Neural crest cell (in vitro differentiated cells): ENCODE measurements at places on chromosomes 2 and 18. TPM values are rescaled to one million over a fixed set of nuclear protein-coding genes. Genes with fewer than 3 reads are reported as not detected.

Gene INPP1
- total RNA-seq: 14.3 and 15.3 TPM in 2 replicates

- no peak for DNase-seq
Observed at GRCh38 chr2:140747665-140748064, 1383.2 kb downstream of the LRP1B start.

Gene PPP1R1C
- 1.7 and 2.2 TPM in 2 replicates for total RNA-seq

DNA sequence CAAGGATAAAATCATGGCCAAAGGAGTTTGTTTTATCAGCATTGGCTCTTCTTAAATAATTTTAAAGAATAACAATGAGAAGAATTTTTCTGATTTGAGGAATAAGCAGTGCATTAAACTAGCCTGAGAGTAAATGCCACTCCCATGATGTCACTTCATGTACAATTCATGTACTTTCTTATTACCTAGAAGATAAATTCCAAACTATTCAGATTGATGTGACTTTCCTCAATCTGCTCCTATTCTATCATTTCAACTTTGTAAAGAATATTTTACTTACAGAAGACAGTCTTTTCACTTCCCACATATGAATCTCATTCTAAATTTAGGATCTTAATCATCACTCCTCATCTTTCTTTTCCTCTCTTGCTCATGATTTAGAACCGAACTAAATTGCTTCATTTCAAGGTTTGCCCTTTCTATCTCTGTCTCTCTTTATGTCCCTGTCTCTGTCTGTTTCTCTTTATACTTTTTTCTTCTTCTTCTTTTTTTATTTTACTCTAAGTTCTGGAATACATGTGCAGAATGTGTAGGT lies 1142.0 kb upstream of the PIK3C3 start:
- DNase-seq: no peak

DNA sequence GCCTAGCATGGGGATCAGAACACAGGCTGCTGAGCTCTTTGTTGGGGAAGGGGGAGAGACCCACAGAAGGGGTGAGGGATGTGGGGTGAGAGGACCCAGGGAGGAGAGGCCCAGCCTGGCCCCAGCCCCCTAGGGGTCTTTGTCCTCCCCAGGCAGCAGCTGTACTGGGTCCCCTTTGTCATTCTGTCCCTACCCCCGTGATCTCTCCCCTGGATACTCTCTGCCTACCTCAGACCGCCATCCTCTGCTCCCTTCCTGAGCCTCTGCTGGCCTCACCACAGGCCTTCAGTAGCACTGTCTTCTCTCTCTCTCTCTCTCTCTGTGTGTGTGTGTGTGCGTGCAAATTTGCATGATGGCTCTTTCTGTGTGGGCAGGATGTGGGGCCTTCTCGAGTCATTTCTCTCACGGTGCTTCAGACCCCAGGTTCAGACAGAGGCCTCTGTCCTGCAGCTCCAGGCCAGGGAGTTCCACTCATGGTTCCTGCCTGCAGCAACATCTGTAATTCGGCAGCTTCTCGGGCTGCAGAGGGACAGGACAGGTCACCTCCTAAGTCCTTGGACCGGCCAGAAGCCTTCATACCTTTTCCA lies 1.4 kb downstream of the PSD4 start:
- no peak for DNase-seq

DNA sequence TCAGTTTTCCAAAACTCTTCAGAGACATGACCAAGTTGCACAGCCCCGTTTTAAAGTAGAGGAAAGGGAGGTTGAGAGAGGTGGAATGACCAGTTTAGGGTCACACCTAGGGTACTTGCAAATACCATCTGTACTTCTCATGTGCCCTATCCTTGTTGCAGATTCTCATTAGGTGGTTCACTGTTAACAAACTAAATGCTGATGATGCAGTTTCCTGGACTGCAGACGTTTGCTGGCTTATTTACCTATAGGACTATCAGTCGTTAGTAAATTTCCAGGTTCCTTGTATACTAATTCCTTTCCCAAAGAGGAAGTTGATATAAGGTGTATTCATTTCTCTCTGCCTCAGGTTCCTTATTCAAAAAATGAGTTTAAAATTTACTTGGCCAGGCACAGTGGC lies 1.4 kb downstream of the FARP2 start:
- no peak for DNase-seq

DNA sequence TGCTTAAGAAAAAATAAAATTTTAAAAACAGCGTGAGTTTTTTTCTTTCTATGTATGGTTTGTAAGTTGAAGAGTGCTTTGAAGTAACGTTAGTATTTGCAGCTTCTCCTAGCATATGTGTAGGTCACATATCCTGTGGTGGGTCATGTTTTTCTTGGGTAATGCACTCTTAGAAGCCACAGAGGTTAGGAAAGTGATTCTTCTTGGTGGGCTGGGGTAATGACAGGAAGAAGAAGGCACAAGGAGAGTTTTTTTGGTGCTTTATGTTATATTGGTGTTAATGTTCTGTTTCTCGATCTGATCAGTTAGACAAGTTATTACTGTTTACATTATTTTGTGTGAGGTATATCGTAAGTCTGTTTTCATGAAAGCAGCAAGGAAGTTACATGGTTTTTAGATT lies 109.0 kb downstream of the ICA1L start:
- DNase-seq: no peak

DNA sequence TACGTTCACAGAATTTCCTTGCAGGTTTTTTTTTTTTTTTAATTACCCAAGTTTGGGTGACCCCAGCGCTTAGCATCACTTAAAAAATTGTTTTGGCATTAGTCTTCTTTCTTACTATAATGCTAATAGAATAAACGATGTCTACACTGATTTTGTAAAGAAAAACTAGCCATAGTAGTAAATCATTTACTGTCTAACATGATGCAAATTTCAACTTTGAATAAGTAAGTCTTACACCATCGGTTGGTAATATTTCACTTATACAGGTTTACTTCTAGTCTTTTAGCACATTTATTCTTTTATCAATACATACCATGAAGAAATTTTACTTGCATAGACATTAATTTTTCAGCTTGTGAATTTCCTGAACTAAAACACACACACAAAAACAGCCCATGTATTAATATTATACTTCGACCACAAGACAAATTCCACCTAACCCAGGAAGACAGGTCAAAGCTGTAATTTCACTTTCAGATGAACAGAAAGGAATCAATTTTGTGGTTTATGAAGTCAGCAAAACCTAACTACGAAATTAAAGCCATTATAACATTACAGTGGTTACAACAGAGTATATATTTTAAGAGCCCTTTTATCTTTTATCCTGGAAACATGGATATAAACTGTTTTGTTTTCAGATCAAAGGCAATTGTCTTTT lies 1.9 kb downstream of the YES1 start:
- DNase-seq: no peak

Gene FSIP2
- total RNA-seq: 8.0 and 10.1 TPM in 2 replicates

- DNase-seq: no peak
Observed at GRCh38 chr2:142973160-142973821, 95.8 kb downstream of the KYNU start.

DNA sequence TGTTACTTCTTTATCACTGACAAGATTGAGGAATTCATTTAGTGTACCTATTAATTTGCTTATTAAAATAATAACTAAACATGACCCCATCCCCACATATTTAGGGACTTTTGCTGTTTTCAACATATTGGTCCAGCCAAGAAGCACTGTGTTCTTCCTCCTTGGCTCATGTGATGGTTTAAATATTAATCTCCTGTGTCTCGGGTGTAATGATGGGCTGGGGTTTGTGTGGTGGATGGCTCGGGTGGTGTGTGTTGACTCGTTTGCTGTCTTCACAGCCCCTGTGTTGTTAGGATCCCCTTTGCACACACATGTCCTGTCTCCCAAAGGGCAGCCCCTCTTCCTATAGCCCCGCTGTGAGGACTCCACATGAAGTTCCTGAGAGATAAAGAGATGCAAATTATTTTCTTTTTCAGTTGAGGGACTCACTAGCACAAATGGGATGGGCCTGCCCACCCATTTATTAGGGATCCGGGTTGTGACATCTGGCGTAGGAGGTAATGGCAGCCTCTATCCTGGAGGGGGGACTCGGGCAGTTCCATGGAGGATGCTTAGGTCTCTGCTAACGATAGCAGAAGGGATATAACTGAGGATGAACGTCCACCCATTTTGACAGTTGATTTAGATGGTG lies 53.4 kb downstream of the FHOD3 start:
- DNase-seq: no peak

DNA sequence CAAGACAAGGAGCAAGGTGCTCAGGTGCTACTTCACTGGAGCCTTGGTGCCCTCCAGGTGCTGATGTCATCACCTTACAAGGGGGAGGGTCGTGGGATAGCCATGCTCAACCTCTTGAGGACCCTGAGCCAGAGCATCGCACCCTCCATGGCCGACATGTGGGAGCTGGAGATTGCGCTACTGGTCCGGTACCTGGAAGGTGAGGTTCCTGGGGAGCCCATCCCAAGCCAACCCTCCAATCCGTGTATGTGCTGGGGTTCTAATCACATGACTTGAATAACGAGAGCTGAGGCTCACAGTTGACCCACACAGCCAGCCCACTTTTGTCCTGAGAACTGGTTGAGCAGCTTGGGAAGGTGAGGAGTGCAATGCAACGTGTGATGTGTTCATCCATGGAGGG lies 25.9 kb downstream of the MROH2A start:
- DNase-seq: no peak

- no peak for DNase-seq
Observed at GRCh38 chr2:38571193-38571592, 31.5 kb downstream of the HNRNPLL start.

GRCh38 chr2:220506466-220506865 lies 879.0 kb downstream of the SLC4A3 start:
- no peak for DNase-seq

DNA sequence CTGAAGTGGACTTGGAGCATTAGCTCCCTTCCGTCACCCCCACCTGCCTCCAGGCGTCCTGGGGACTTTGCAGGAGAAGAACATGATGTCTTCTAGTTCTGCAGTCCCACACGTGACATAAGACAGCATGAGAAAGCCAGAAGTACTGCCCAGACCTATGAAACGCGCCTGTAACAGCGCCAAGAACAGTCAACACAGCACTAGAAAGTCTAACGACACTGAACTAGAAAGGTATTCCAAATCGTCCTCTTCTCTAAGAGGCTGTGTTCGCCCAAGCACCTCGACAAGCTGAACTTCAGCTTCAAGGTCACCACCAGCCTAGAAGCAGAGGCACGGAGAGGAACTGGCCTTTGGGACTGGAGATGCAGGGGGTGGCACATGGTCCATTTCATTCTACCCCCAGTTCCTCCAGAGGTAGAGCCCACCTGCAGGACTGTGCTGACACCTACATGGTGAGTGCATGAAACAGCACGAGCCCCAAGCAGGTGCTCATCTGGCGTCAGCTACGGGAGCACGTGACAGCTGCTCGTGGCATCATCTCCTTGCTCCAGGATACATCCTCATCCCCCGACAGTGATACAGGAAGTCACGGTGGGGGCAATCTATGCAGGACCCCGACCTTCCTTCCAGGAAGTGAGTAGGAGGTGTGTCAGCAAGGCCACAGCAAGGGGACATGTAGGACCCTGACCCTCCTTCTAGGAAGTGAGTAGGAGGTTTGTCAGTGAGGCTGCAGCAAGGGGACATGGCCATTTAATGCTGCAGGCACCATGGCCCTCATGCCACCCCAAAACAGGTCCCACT lies 3.7 kb downstream of the HDAC4 start:
- DNase-seq: no peak

DNA sequence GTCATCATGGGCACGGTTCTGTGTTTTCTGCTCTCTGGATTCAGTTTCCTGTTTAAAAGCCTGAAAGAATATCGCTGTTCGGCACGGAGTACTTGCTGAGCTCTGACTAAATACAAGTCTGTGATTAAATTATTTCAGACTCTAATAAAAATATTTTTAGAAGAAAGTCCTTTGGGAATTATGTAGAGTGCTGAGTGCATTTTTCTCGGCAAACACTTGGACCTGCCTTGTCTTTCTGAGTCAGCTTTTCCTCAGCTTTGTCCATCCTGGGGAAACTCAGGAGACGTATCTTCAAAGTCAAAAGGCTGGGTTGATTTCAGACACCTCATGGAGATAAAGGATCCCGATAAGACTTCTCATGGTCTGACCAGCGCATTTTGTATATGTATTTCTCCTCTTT lies 45.9 kb downstream of the IL1R2 start:
- no peak for DNase-seq

- DNase-seq: no peak
Observed at GRCh38 chr2:19125901-19126680, 232.3 kb downstream of the OSR1 start.

GRCh38 chr2:239829326-239829725 lies 195.8 kb downstream of the NDUFA10 start:
- DNase-seq: no peak

Gene CHST10
- 33.0 and 33.2 TPM in 2 replicates for total RNA-seq

Gene GPR55
- not detected in 2 replicates for total RNA-seq

DNA sequence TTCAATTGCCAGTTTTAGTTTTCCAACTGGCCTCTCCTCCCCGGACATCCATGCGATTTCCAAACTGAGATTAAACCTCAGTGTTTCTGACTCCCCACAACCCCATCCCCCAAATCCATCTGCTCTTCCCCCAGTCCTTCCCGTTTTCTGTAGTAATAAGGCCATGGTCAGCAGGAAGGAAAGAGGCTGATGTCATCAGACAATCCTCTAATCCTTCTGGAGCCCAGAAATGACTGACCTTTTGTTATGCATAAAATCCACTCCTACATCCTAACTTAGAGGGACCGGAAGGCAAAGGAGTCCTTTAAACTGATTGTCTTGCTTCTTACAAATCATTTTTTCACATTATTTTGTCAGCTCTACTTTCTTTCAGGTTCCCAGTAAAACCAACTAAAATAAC lies 155.8 kb downstream of the INO80D start:
- no peak for DNase-seq

Gene TCF23
- total RNA-seq: not detected in 2 replicates

GRCh38 chr2:228602288-228602687 lies 420.8 kb upstream of the SPHKAP start:
- DNase-seq: no peak

DNA sequence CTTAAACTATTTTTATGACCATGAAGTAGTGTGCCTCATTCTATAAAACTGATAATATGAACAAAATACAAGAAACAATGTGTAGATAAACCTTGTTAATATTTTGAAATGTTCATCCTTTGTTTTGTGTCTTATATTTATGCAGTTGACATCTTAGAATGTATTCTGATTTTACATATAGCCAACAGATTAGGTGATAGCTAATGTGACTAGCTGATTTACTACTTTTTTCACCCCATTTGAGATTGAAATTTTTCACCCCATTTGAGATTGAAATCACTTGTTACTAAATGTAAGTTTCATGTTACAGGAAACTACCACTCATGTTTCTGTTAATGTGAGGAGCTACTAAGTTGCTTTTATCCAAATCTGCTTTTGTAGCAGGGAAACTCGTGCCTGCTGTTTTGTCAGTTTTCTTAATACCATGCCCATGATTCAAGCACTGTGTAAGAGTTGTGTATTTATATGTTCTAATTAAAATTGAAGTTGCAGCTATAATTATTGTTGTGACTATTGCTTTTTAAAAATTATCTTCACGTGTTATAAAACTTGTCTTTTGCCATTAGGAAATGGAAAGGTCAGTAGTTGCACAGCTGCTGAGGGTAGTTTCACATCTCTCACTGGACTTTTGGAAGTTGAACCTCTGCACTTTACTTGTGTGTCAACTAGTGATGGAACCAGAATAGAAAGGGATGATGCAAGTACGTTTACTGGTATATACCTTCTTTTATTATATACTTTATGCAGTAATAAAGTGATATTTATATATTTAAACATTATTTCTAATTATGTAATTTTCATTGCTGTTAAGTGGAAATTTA lies 96.6 kb downstream of the BIRC6 start:
- DNase-seq: no peak
